ENCODE measurements at places on chromosomes 7 and 10.

DNA sequence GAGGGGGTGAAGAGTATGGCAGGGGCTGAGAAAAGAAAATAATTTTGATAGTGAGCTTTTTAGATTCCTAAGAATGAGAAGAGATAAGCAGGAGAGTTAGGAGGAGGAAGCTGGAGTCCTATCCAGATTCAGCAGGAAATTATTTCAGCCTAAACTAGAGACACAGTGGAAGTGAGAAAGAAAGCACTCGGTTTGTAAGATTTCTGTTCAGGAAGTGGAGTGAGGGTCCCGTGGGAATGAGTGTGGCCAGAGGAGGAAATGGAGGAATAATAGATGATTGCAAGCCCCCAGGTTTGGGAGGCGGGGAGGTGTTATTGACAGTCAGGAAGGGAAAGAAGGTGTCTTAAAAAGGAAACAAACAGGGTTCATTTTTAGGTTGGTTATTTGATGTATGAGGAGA is 84.8 kb upstream of the NRP1 start:
- DNase-seq = no peak

DNA sequence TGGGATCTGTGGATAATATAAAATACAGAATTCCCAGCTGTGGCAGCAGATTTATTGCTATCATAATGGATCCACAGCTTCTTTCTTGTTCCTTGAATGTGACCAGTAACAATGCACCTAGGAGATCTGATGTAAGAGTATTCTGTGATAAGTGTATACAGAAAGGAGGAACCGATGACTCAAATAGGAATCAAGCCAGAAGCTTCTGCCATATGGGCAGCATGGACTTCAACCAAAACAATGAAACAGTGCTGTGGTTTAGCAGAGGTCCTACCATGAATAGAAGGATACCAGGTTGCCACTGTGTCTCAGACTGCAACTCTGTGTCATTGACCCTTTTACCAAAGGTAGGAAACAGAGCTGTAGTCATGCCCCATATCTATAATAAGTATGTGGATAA is 81.8 kb downstream of the PTPRZ1 start:
- DNase-seq = no peak

GRCh38 chr10:15169555-15170401 is 1.3 kb upstream of the NMT2 start:
- peak; percentile 29 for DNase-seq

GRCh38 chr7:95871075-95871848 is 98.9 kb downstream of the DYNC1I1 start:
- peak; percentile 13 for DNase-seq

DNA sequence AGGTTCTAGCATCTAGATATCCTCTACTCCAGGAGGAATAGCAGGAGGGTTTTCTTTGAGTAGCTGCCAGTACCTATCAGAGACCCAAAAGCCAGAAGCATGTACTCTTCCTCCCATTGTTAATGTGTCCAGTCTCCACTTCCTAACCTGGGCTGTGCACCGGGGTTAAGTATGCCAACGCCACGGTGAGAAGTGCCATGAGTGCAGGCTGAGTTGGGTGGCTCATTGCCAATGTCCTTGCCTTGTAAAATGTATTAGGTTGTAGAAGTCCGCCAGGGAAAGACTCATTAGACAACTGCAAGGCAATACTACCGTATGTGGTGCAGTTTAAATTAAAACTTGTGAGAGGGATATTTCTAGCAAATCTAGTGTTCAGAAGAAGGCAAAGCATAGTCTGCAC is 55.0 kb upstream of the PRR15 start:
- DNase-seq = no peak

DNA sequence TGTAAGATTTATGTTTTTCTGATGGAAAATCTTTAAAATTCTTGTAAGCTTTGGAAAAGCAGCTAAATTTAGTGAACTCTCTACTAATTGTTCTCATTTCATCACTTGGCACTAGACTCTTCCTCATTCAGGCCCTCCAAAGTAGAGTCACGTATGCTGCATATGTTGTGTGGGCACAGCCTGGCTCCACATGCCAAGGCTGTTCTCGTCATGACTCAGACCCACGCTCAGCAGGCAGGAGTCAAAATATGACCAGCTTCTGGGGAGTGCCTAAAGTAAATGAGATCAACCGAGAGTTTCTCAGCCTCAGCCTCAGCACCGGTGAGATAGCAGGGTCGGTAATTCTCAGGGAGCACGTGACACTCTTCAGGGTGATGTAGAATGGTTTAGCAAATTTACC is 1672.9 kb downstream of the REEP3 start:
- no peak for DNase-seq

GRCh38 chr10:24929904-24930303 is 22.5 kb downstream of the PRTFDC1 start:
- no peak for DNase-seq

- DNase-seq = no peak
Observed at GRCh38 chr10:72338180-72338579, 16.5 kb downstream of the DNAJB12 start.

DNA sequence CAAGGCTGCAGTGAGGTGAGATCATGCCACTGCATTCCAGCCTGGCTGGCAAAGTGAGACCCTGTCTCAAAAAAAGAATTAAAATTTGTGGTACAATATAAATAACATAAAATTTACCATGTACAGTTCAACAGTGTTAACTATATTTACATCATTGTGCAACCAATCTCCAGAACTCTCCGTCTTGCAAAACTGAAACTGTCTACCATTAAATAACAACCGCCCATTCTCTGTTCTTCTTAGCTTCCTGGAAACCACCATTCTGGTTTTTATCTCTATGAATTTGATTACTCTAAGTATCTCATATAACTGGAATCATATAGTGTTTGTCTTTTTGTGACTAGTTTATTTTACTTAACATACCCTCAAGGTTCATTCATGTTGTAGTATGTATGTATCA is 167.6 kb downstream of the AUTS2 start:
- DNase-seq = no peak
